Stimulated activated CD8-positive, alpha-beta memory T cell treated with anti-CD3 and anti-CD28 coated beads, Interleukin-7, amount 100 ng/mL, for 1 hour (primary cell): ENCODE measurements at places on chromosomes 5 and 9.

- DNase-seq = no peak
Observed at GRCh38 chr9:104682642-104683041, 11.7 kb upstream of the OR13D1 start.

- DNase-seq = no peak
Observed at GRCh38 chr9:76219560-76220151, 174.6 kb downstream of the RFK start.

- no peak for DNase-seq
Observed at GRCh38 chr9:105320568-105320967, 76.1 kb downstream of the SLC44A1 start.

- DNase-seq = no peak
Observed at GRCh38 chr9:85730916-85731630, 10.7 kb downstream of the AGTPBP1 start.

- DNase-seq = no peak
Observed at GRCh38 chr9:129280236-129280622, 102.2 kb upstream of the IER5L start.

DNA sequence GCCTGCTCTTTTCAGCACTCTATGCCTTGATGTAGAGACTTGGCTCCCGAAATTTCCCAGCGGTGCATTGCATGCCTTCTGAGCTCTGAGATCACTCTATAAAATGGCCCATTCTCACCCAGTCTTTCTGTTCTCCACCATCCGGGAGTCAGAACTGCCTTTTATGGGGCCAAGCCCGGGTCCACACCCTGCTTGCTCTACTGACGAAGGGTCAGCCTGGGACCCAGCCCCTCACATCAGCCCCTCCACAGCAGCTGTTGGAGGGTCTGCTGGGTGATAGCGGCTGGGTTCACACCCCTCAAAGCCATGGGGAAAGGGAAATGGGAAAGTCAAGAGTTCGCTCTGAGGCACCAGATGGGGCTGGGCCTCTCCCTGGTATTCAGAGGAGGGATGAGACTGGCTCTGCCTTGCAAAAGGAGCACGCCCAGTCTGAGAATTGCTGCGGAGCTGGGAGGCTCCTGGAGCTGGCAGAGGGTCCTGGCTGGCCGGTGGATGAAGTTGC lies 66.0 kb upstream of the ORM1 start:
- DNase-seq = no peak

DNA sequence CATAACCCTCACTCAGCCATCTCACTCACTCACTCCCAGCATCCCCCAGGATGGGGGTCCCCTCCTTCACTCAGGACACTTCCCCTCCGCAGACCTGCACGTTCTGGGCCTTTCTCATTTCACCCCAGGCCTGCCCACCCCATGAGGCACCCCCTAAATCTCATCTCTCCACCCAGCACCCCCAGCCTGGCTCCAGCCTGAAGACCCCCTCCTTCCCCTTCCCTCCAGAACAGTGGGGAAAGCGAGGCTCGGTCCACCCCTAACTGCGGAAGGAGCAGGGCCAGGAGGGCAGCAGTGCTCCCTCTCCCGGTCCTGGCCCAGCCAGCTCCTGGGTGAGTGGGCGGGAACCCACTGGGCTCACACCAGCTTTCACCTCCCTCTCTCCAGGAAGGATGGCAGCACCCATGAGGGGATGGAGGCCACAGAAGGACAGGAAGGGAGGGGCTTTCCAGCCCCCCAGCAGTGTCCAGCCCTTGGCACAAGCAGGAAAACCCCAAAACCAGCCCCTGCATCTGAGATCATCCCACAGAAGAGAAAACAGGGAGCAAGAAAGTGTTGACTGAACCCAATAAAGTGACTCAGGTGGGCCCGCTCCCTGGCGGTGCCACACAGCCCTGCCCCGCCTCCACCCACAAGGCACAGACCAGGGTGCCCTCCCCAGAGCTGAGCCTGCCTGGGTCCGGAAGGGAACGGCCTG lies 55.0 kb downstream of the LRSAM1 start:
- DNase-seq = no peak

DNA sequence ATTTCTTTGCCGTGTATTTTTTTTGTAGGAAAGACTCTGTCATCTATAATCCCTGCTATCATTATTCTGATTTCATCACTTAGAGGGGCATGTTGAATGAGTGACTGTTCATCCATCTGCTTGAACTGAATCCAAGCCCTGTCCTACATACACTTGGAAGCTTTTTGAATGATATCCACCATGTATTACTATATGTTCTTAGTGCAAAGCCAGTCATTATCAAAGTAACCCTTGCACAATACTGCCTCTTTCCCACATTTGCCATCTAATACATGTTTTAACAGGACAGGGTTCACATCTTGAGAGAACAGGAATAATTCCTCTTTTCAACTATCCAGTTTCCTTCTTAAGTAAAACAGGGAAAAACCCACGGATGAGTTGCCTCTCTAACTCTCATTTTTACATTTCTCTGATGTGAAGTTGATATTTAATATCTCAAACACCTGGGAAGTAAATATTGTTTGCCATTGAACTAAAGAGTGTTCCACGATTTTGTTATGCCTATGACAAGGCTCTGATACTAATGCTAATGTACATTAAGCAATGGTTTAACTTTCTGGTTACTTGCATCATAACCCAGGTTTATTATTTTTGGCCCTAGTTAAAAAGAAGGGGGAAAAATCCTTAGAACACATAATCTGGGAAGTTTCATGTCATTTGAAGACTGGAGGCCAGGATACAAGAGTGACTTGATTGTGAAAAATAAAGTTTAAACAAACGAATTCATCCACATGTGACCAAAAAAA lies 103.7 kb upstream of the TARS1 start:
- no peak for DNase-seq

- DNase-seq = no peak
Observed at GRCh38 chr5:52743012-52743411, 44.7 kb upstream of the ITGA1 start.

DNA sequence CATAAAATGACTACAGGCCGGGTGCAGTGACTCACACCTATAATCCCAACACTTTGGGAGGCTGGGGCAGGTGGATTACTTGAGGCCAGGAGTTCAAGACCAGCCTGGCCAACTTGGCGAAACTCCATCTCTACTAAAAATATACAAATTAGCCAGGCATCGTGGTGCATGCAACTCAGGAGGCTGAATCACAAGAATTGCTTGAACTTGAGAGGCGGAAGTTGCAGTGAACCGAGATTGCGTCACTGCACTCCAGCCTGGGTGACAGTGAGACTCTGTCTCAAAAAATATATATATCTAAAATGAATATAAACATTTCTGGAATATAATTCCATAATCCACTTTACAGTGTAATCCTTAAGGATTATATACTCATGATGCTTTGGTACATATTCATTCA lies 66.5 kb downstream of the TEX10 start:
- no peak for DNase-seq

GRCh38 chr5:35188031-35188457 lies 42.2 kb downstream of the PRLR start:
- no peak for DNase-seq

- DNase-seq = no peak
Observed at GRCh38 chr5:112636751-112637150, 100.9 kb upstream of the APC start.

DNA sequence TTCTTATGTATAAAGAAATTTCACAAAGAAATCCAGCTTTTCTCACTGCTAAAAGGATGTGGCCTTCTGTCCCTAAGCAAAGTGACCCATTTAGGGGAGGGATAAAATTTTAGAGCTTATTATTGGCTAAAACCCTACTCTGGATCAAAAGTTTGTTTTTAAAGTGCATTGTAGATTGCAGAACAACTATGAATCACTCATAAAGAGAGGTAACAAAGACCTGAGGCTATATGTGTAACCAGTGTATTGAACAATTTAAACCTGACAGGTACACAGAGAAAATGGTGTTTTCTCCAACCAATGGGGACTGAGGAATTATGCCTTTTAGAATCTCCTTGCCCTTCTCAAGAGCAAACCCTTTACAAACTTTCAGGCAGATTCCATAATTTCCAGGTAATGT lies 86.6 kb downstream of the MUSK start:
- no peak for DNase-seq

DNA sequence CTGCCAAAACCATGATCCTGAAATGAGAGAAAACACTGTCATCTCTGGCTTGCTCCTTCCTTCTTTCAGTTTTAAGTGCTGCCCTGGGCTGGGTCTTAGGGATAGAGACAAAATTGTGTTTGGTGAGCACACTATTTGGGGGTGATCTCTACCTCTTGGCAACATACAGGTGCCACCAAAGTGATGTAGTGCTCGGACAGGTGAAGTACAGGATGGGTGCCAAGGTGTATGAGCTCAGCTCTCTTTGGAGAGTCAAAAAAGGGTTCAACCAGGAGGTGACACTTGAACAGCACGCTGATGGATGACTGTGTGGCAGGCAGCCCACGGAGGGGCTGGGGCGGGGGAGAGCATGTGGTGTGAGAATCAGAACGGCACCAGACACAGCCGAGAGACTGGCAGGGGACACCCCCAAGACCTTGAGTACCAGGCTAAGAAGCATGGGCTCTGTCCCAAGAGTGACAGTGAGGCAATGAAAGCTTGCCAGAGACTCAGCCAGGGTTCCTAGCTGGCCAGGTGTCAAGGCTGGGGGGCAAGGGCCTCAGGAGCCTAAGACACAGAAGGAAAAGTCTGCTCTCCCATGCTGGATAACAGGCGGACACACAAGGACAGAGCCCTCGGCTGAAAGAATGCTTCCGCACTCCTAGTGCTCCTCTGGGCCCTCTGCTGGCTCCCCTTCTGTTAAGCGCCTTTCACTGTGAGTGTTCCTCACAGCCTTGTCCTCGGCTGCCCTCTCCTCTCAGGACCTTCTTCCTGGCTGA lies 2.5 kb downstream of the NHP2 start:
- DNase-seq = no peak

DNA sequence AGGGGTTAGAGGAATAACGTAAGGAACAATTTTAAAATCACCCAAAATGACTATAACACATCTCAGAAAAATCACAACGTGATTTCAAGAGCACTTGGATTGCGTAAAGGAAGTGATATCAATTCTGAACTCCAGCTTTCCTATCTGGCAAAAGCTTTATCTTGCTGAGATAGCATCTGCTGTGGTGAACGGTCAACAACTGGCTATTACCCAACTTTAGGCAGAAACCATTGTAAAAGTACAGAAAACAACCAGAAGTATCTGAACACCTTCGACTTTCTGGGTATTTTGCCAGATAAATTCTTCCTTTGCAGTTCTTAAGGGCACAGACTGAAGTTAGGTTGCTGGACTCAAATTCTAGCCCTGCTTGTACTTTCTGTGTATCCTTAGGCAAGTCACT lies 9.2 kb downstream of the ABLIM3 start:
- no peak for DNase-seq
